Foreskin melanocyte (primary cell): ENCODE measurements at places on chromosomes 3 and 15.

DNA sequence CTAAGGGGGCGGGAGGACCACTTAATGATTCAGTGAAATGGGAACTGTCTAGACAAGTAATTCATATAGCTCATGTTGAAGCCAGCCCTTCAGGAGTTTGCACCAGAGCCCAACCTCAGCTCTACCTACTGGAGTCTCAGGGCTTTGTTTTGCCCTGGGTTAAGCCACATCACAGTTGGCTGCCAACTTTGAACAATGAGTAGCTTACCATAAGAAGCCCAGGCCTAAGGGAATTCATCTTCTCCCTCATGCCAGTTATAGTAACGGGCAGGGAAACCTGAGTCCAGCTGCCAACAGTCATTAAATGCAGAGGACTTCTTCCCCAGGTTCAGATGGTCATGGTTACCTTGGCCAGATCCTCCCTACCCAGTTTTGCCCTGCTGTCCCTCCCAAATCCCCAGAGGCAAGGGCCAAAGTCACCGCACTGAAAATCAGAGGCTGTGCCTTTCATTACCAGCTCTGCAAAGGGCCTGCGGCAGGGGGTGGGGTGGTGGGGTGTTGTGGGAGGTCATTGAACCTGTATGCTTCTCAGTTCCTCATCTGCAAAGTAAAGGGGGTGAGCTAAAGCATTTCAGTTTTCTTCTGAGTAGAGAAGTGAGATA, 302.2 kb upstream of the NR2E3 start:
- no peak for DNase-seq

- DNase-seq = no peak
Measured at GRCh38 chr15:75397494-75397893, 29.1 kb upstream of the MAN2C1 start.

GRCh38 chr3:146308682-146309081, 57.8 kb upstream of the PLSCR4 start:
- peak; percentile 77 for DNase-seq

DNA sequence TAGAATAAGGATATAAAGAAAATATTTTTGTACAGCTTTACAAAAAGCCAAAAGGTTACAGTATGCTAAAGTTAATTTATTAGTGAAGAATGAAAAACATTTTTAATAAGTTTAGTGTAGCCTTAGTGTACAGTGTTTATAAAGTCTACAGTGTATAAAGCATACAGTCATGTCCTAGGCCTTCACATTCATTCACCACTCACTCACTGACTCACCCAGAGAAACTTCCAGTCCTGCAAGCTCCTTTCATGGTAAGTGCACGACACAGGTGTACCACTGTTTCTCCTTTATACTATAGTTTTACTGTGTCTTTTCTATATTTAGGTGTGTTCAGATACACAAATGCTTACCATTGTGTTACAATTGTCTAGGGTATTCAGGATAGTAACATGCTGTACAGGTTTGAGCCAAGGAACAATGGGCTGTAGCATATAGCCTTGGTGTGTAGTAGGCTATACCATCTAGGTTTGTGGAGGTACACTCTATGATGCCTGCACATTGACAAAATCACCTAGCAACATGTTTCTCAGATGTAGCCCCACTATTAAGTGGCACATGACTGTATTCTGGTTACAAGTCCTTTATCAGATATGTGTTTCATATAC, 197.1 kb upstream of the KBTBD8 start:
- DNase-seq = no peak

GRCh38 chr3:27900316-27900715, 178.2 kb upstream of the EOMES start:
- DNase-seq = no peak

DNA sequence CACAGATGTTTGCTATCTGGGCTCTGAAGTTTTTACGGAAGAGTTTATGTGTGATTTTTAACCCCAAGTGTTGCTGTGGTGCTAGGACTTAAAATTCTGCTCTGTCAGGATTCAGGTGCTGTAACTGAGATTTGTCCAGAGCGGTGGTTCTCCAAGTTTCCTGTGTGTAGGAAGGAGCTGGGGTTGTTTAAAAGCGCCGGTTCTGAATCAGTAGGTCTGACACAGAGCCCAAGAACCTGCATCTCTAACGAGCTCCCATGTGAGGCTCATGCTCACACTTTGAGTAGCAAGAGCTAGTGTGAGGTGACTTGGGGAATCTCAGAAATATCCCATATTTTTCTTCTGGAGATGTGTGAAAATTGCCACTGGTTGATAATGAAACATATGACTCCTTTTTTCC, 325.5 kb downstream of the SATB1 start:
- DNase-seq = no peak

- no peak for DNase-seq
Measured at GRCh38 chr3:146227486-146227885, 23.4 kb downstream of the PLSCR4 start.

- DNase-seq = no peak
Measured at GRCh38 chr3:48245136-48245535, 4.2 kb downstream of the ZNF589 start.

DNA sequence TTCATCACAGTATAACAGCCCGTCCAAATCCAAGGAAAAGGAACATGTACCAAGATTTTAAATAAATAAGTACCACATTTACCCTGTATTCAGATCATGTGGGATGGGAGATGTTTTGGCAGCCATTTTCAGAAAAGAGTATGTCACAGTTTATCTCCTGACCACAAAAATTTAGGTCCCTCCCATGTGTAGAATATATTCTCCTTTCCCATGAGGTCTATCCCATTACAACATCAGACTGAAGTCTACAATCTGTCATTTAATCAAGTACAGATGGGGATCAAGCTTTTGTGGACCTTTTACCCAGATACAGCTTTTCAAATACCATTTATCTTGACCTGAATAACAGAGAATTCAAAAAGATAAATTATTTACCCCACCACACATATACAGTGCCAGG, 444.5 kb downstream of the PLOD2 start:
- DNase-seq = no peak

DNA sequence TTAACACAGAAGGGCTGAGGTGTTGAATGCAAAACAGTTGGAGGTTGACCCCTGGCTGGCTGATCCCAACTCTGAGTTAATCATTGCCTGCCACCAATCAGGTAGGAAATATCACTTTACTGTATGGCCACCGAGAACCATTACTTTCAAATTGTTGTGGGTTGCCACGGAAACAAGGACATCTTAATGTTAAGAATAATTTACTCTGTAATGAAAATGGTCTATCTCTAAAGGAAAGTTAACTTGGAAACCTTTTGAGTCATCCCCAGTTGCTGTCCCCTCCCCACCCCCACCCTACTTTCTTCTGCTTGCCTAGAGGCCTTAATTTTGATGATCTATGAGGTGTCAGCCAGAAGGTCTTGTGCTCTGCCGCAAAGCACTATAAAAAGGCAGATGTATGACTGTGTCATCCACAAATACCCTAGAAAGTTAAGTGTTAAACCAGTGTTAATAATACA, 78.7 kb upstream of the SNRK start:
- DNase-seq = no peak

DNA sequence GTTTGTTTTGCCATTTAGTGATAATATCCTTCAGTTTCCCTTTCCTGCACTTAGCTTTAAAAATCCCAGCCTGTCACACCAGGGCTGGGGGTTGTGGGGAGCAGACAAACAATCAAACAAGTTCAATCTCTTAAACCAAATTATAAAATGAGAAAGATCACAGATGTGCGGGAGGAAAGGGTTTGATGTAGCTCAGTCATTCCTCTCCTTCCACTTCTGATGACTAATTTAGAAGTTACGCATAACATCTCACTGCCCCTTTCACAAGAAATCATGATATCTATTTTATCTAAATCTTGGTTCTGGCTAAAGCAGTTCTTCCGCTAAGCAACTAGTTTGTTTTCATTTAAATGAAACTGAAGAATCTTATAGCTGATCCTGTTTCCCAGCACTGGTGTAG, 34.1 kb upstream of the ATG7 start:
- DNase-seq = no peak

DNA sequence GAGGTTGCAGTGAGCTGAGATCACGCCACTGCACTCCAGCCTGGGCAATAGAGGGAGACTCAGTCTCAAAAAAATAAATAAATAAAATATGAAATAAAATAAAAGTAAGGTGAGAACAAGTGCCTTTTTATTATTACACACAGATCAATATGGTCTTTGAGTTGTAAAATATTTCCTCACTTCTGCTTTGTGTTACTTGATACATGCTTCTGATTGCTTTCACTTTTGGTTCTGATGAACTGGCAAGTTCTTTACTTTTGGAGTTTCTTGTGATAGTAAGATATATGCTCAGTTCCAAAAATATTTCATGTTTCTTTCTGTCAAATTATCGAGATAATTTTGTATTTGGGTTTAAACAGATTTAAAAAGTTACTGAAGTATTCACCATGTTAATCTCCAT, 16.6 kb upstream of the GYG1 start:
- no peak for DNase-seq

GRCh38 chr15:64288577-64288976, 67.4 kb downstream of the CSNK1G1 start:
- DNase-seq = no peak

- no peak for DNase-seq
Measured at GRCh38 chr3:129045675-129046036, 14.9 kb upstream of the GP9 start.
